ENCODE measurements at places on chromosomes 13 and 19. TPM values are rescaled to one million over a fixed set of nuclear protein-coding genes. Genes with fewer than 3 reads are reported as not detected.
A peak's percentile ranks its signal among the peaks of the same experiment; 100 is the strongest.

BCAM gene
- not detected for total RNA-seq

ZNF829 gene
- 8.4 TPM for total RNA-seq

DNA sequence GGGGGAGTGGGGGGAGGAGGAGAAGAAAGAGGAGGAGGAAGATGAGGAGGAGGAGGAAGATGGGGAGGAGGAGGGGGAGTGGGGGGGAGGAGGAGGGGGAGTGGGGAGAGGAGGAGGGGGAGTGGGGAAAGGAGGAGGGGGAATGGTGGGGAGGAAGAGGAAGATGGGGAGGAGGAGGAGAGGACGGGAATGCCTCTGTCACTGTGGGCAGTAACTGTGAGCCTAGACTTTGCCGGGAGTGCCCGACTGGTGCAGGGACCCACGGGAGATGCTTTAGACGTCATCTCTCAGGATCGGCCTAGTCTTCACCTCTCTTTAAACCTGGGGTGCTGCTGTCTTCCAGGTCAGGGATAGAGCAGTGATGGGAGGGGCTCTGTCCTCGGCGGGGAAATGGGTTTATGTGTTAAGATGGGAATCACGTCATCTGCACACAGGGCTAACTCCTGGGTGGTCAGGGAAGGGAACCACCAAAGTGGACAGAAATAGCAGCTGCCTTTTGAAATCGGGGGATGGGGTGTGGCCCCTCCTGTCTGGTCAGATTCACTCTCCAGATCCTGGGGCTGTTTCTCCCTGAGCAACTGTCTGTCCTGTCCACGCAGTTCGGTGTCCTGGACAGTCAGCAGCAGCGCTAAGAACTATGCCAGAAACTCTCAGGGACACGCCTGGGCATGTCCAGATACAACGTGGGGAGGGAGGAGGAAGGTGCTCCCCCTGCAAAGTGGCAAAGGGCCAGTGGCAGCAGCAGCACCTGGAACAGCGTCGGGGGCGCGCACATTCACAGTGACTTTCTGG is 26.9 kb downstream of the GAS6 start:
- no peaks in the 10 kb centered on the region for H3K36me3 ChIP-seq
- no peak overlapping the region for H3K4me3 ChIP-seq
- no peaks in the 10 kb centered on the region for H3K4me1 ChIP-seq
- DNase-seq, result no peak
- no peaks in the 10 kb centered on the region for H3K27me3 ChIP-seq

ZNF575 gene
- 4.0 TPM for total RNA-seq

CBY2 gene
- total RNA-seq, result not detected

DNA sequence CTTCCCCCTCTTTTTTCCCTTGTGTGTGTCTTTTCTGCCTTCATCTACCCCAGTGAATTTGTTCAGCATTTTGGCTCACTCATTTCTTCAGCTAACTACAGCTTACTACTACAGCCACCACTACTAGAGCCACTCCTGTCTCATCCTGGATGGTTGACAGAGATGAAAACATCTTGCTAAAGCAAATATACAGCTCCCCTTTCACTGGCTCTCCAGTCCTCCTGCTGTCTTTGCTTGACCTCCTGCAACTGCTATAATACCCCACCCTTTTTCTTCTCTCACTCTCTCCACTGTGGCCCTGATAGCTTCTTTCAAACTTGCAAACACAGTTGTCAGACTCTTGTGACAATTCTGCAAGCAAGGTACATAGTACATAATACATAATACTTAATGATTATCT is 523.6 kb downstream of the DCT start:
- no peak overlapping the region for H3K4me3 ChIP-seq
- no peaks in the 10 kb centered on the region for H3K36me3 ChIP-seq
- no peaks in the 10 kb centered on the region for H3K27me3 ChIP-seq

KCNJ14 gene
- total RNA-seq, result 2.3 TPM

GRCh38 chr13:75055296-75055695 is 426.7 kb downstream of the TBC1D4 start:
- no peaks in the 10 kb centered on the region for H3K27me3 ChIP-seq
- DNase-seq, result no peak
- no peak overlapping the region for H3K27ac ChIP-seq
- no peak overlapping the region for H3K4me3 ChIP-seq

DNA sequence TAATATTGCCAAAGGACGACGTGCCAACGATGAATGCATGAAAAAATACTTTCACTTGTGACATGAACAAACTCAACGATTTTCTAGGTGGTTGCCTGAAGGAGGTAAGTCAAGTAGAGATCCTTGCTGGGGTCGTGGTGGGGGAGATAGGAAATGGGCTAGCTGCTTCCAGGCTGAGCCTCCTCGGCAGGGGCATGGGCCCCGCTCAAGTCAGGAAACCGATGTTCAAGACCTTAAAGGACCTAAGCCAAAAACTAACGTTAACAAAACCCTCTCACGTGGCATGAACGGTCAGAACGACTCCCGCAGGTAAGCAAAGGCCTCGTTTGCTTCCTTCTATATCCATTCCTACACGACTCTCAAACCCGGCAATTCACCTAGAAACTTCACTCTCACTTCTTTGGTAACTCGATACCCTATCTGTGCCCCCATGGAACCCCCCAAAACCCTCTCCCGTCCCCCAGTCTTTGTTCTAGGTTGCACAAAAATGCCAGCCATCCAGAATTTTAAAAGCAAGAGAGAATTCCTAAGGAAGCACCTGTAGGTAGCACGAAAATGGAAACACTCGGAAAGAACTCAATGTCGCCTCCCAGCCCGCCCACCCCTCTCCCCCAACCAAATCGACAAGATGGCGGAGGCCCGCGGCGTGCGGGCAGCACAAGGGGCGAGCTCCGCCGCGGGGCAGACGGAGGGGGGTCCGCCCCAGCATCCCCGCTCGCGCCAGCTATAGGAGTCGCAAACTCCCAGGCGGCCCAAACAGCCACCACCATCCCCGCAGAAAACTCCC is 13.6 kb downstream of the ACP4 start:
- H3K4me1 ChIP-seq, result peaks cover 24% of the 10 kb centered on the region
- H3K27ac ChIP-seq, result peak overlapping the region; percentile 99
- DNase-seq, result peak; percentile 49
- H3K36me3 ChIP-seq, result no peaks in the 10 kb centered on the region
- H3K4me3 ChIP-seq, result peak overlapping the region; percentile 98

DNA sequence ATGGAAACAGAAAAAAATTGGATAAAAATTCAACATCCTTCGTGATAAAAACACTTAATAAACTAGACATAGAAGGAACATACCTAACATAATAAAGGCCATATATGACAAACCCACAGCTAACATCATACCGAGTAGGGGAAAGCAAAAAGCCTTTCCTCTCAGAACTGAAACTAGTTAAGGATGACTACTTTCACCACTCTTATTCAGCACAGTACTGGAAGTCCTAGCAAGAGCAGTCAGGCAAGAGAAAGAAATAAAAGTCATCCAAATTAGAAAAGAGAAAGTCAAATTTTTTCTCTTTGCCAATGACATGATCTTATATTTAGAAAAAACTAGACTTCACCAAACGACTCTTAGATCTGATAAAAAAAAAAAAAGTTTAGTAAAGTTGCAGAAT is 25.8 kb upstream of the SLC7A9 start:
- no peak overlapping the region for H3K4me3 ChIP-seq
- DNase-seq, result no peak
- no peak overlapping the region for H3K27ac ChIP-seq

DNA sequence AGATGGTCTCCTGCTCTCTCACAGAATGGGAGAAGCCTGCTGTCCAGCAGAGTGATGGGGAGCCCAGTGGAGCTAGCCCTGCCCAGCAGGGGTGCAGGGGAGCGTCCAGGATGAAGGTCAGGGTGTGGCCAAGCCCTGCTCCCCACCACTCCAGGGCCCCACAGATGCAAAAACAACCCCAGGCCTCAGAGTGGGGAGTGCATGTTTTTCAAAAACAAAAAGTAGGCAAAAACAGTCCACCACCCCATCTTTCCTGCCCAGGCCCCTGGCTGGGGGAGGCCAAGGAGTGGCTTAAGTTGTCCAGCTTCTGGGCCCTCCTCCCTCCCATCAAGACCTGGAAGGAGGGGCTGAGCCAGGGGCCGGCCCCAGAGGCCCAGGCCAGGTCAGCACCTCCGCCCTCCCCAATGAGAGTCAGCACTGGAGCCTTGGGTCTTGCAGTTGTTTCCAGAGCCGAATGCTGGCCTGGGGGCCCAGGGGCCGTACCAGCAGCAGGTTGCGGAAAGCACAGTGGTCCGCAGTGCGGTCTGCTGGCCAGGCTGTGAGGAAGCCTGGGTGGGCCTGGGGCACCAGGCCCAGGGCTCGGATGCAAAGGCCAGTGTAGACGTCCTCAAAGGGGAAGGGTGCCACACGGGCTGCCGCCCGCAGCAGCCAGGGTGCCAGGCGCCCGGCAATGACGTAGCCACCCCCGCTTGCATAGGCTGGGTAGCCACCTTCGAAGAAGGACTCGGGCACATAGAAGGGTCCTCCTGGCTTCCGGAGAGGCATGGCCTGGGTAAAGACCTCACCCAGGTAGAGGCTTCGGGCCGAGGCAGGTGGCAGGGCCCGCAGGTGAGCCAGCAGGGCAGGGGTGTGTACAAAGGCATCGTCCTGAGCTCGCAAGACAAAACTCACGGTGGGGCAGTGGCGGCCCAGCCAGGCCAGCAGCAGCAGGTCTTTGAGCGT is 1.7 kb downstream of the B3GNT8 start:
- no peak overlapping the region for H3K4me3 ChIP-seq
- peaks cover 15% of the 10 kb centered on the region for H3K4me1 ChIP-seq
- H3K27me3 ChIP-seq, result no peaks in the 10 kb centered on the region
- no peak overlapping the region for H3K27ac ChIP-seq

DNA sequence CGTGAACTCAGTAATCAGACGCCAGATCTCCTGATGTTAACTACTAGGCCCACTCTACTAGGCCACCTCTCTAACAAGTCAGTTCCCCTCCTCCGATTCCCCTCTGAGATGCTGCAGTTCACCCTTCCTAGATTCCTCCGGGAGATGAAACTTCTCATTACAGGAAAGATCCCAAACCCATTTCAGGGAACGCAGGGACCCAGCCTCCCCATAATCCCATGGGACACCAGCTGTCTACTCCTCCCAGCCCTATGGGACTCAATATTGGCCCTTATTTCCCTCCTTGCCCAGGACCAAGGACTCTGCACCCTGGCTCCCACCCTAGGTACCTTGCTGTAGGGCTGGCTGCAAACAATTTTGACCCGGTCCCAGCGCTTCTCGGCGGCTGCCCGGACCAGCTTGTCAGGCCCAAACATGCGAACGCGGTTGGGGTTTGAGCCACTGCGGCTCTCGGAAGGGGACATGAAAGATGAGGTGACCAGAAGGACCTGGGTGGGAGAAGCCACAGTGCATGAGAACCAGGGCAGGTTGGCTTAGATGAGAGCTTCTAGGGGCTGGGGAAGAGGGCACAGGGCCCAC is 20.9 kb downstream of the XRCC1 start:
- H3K27me3 ChIP-seq, result no peaks in the 10 kb centered on the region
- H3K4me1 ChIP-seq, result no peaks in the 10 kb centered on the region
- H3K4me3 ChIP-seq, result no peak overlapping the region
- DNase-seq, result no peak
- H3K36me3 ChIP-seq, result peaks cover 68% of the 10 kb centered on the region
- no peak overlapping the region for H3K27ac ChIP-seq

DHDH gene
- total RNA-seq, result not detected

DNA sequence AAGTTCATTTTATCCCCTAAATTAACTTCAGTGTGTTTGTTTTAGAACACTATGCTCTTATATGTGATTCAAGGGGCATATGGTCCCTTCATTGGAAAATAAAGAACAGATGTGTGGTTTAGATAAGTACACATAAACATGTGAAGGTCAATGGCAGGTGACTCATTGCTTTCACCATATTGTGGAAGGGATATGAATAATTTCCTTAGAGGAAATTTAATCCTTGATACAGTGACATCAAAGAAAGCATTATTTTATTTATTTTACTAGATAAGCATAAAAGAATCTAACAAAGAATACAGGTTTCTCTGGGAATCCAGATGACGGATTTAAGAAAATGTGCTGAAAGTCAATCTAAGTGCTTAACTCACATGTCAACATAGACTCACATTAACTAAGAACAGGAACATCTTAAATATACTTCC is 373.5 kb downstream of the KCTD12 start:
- H3K27ac ChIP-seq, result no peak overlapping the region
- H3K27me3 ChIP-seq, result no peaks in the 10 kb centered on the region
- no peak for DNase-seq
- H3K4me1 ChIP-seq, result no peaks in the 10 kb centered on the region
- H3K4me3 ChIP-seq, result no peak overlapping the region

DNA sequence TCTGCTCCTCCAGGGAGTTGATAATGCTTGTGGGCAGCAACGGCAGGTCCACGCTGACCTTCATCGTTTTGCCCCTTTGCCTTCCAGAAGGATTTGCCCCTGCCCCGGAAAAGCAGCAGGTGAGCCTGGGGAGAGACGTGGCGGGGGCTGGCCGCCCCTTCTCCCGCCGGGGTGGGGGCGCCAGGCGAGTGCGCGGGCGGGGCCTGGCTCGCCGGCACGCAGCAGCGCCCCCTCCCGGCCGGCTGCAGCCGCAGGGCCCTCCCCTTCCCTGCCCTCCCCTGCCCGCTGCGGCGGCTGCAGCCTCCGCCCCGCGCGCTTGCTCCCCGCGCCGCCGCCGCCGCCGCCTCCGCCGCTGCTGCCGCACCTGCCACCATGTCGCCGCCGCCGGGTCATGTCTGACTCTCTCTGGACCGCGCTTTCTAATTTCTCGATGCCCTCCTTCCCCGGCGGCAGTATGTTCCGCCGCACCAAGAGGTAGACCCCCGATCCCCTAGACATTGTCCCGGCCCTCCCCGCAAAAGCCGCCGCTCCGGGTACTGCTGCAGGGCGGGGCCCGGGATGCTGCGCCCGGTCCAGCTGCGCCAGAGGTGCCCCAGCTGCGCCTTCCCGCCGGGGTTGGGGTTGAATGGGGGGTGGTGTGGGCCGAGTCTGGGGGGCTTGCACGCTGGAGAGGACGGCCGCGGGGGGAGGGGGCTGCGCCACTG is at the start of gene MAST1:
Gene MAST1 (plus strand): TSS at position 334 of the 704 bp plus-strand sequence. CDS start 58 bp downstream, at position 392.
- peaks cover 43% of the 10 kb centered on the region for H3K4me1 ChIP-seq
- peak; percentile 74 for DNase-seq
- H3K27ac ChIP-seq, result no peak within 1 kb of the TSS

GRCh38 chr13:86006317-86006716 is 207.1 kb upstream of the SLITRK6 start:
- no peaks in the 10 kb centered on the region for H3K27me3 ChIP-seq
- no peak overlapping the region for H3K27ac ChIP-seq
- no peaks in the 10 kb centered on the region for H3K36me3 ChIP-seq
- no peak overlapping the region for H3K4me3 ChIP-seq
- no peaks in the 10 kb centered on the region for H3K4me1 ChIP-seq

CARD8 gene
- total RNA-seq, result 164 TPM

DNA sequence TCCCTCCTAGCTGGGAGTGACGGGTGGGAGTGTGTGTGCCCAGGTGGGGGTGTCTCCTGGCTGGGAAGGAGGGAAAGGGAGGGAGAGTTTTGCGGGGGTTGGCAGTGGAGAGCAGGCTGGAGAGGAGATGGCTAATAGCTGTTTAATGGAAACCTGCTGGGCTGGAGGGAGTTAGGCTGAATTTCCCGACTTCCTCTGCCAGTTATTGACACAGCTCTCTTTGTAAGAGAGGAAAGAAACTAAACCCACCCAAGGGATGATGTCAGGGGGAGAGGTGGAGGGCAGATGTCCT is 10.2 kb upstream of the ILF3 start:
- peak overlapping the region; percentile 30 for H3K27ac ChIP-seq
- peak; percentile 40 for DNase-seq
- H3K4me3 ChIP-seq, result no peak overlapping the region
- peaks cover 20% of the 10 kb centered on the region for H3K4me1 ChIP-seq
- H3K27me3 ChIP-seq, result no peaks in the 10 kb centered on the region
- H3K36me3 ChIP-seq, result peaks cover 3% of the 10 kb centered on the region

PPAN gene
- total RNA-seq, result 80.5 TPM

SLC6A16 gene
- 68.5 TPM for total RNA-seq

Measured in B cell (primary cell).